CD4-positive, alpha-beta T cell treated with Interleukin-17A for 4 hours (primary cell): ENCODE measurements at places on chromosomes 16 and 17.

DNA sequence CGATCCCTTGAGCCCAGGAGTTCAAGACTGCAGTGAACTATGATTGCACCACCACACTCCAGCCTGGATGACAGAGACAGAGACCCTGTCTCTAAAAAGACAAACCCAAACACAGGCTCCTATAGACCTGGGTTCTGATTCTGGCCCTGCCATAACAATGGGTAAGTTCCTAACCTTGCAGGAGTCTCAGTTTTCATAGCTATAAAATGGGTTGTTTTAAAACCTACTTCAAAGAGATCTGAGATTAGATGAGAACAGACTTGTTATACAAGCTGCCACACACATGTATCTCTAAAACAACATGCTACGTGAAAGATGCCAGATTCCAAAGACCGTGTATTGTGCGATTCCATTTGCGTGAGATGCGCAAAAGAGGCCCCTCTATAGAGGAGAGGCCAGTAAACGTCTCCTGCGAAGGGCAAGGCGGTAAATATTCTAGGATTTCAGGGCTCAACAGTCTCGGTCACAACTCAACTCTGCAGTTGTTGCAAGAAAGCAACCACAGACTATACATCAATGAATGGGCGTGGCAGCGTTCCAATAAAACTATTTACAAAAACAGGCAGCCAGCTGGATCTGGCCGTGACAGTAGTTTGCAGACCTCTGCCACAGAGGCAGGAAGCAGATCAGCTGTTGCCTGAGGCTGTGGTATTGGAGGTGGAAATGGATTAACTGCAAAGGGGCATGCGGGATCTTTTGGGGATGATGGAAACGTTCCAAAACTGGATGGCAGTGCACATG, 5.9 kb downstream of the CORO7 start:
- no peak for DNase-seq

DNA sequence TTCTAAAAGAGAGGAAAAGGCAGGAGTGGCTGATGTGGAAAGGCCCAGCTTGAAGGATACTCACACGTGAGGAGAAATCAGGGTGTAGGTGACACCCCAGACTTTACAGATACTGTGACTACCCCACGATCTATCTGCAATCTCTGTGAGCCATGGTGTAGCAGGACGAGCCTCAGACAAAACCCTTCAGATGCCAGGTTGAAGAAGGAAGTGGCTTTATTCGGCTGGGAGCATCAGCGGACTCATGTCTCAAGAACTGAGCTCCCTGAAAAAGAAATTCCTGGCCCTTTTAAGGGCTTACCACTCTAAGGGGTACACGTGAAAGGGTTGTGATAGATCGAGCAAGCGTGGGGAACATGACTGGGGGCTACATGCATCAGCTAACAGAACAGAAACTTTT, 4.7 kb upstream of the SLC6A4 start:
- DNase-seq = no peak

DNA sequence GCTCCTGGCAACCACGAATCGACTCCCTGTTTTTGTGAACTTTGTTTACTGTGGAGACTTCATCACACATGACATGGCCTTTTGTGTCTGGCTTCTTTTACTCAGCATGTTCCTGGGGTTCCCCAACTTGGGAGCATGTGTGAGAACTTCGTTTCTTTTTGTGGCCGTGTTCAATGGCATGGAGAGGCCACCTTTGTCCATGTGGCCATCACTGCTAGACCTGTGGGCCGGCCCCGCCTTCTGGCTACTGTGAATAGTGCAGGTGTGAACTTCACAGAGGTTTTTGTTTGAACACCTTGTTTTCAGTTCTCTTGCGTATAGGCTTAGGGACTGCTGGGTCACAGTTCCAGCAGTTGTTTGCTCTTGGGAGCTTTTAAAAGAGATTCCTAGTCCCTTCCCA, 5.7 kb upstream of the SLC38A8 start:
- no peak for DNase-seq

GRCh38 chr16:61289141-61289540, 747.1 kb downstream of the CDH8 start:
- DNase-seq = no peak

- no peak for DNase-seq
These were observed 19.3 kb upstream of the ITGA3 start for GRCh38 chr17:50036455-50037261.

DNA sequence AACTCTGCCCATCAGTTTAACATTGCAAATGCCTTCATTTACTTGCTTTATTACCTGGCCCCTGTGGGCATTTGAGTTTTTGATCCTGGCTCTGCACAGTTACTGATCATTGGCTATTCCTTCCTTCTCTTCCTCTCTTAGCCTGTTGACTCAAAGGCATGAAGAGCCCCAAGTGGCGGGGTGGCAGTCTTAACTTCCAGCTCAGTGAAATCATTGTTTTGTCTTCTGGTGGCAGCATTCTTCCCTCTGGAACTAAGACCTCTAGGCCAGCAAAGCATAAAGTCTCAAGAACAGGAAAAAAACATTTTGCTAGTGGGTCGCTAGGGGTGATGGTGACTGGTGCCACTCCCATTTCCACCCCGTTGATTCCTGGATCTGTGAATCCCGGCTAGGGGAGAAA, 52.3 kb upstream of the MRTFB start:
- no peak for DNase-seq

- DNase-seq = no peak
These were observed 71.0 kb upstream of the EFCAB3 start for GRCh38 chr17:62309396-62309795.

DNA sequence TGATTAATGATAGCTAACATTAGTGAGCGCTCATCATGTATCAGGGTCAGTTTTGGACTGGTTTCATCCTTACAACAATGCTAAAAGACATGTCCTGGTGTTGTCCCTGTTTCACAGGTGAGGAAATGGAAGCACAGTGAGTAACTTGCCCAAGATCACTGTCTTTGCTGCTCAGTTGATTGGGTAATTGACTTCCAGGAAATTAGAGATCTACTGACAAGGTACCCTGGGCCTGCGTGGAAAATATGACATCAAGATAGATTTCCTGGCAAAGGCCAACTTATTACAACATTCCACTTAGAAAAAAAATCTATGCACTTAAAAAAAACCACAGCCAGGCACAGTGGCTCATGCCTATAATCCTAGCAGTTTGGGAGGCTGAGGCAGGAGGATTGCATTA, 96.3 kb downstream of the CYLD start:
- DNase-seq = no peak

- peak; percentile 39 for DNase-seq
These were observed 632 bp upstream of the RTN4RL1 start for GRCh38 chr17:2025622-2026309.

DNA sequence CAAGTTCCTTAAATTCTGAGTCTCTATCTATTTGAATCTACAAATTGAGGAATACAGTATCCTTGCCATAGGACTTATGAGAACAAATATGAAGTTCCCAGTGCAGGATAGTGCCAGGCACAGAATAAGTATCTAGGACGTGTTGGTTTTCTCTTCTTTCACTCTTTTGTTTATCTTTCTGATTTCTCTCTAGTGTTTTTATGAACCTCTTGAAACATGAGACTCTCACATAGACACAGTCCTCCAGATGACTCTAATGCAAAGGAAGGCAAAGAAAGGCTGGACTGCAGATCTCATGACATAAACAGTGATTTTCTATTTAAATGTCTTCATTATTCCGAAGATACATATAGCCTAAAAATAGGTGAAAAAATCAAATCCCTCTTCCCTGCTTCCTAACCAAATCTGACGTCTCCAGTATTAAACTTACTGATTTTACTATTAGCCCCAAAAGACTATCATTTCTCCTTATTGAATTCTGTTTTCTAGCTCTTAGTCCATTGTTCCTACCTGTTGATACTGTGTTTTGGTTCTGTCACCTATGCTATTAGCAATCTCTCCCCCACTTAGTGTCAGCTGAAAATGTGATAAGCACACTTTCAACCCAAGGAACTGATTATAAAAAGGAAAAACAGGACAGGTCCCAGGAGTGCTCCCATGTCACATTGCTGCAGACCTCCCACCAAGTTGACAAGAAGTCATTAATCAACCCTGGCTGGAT, 24.9 kb upstream of the ADAMTS18 start:
- no peak for DNase-seq

DNA sequence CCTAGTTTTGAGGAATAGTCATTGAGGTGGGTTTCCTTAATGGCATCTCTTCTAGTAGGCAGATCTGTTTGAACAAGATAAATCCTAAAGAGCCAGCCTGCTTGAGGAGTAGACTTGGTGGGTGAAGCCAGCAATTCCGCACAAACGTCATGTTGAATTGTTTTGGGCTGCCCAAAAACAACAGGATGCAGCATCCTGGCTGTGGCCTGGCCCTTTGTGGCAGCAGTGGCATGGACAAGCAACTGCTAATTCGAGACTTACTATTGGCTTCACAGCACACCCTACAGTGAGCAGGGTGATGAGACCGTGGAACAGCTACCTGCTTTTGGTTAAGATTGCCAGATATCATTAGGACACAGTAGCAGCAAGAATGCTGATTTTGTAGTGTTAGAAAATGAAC, 9.3 kb upstream of the VPS4A start:
- DNase-seq = no peak

DNA sequence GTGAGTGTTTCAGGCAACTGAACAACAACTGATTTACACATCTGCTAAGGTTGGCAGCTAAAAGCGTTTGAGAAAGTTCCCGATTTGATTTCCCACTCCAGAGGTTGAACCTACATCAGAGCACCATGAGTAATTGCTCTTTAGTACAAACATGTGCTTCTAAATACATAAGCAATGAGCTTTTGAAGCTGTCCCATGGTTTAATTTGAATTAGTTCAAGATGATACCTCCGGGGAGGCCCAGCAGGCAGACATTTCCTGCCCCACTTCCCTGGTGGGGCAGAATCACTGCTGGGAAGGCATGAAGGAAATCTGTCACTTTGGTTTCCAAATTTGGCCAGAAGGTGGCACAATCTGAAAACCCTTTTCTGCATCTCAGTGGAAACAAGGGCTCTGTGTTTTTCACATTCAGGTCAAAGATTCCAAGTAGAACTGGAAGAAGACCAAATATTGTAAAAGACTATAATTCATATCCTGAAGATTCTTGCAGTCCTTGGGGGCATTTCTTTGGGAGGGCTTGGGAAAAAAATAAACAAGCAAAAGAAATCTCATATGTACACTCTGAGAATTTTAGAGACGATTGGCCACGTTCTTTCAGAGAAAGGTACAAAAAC, 176.2 kb upstream of the FAM20A start:
- DNase-seq = peak; percentile 19

- no peak for DNase-seq
These were observed 93.0 kb downstream of the RAP1GAP2 start for GRCh38 chr17:2889256-2889655.

DNA sequence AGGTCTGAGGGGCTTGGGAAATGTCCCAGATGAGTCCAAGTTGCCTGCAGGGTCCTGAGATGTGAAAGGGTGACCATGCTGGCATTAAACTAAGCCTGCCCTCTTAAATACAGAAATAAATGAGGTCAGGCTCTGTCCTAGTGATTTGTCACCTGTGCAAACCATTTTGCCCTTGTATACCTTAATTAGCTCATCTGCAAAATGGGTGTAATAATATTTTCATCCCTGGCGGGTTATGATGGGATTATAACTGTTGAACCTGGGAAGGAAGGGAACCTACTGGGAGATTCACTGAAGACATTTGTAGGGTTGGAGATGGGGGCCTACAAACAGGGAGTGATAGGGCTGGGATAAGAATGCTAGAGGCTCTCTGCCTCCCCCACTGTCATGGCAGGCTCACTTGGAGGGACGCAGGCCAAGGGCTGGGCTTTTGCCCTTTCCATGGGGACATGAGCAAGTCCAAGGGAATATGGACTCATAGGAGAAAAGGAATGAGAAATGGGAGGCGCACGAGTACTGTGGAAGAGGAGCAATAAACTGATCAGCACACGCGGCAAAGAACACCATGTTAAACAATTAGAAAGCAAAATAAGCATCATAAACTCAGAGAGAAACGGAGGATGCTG, 4.4 kb downstream of the NKD1 start:
- no peak for DNase-seq

GRCh38 chr17:40459636-40460603, 16.7 kb downstream of the IGFBP4 start:
- no peak for DNase-seq

DNA sequence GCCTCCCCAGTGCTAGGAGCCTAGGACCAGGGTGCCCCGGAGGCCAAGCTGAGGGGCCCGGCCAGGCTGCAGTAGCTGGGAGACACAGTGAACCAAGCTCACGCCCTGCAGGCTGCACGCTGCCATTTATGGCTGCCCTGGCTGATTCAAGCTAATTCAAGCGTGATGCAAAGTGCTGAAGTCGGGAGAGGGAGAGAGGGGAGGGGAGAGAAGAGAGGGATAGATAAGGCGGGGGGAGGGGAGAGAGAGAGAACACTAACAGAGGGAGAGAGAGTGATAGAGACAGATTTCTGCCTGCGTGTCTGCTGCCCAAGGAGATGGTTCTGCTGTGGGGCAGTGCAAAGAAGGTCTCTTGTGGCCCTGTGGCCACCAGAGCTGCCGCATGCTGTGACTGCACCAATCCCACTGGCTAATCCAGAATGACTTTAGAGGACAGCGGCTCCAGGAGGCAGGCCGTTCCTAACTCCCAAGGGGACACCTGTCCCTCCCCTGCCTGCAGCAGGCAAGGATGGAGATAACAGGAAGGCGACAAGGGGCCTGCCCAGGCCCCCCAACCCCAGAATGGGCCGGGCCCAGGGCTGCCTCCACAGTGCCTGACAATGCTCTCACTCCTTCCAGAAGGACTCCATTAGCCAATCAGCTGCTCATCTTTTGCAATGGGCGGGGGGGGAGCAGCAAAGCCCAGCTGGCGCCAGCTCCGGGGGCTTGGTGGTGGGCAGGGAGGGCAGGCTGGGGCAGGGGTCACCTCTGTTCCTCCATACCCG, 12.9 kb downstream of the MXRA7 start:
- no peak for DNase-seq

- DNase-seq = no peak
These were observed 868 bp downstream of the KCNJ12 start for GRCh38 chr17:21376759-21377690.
